ENCODE measurements at places on chromosomes 3 and 15.
A peak's percentile ranks its signal among the peaks of the same experiment; 100 is the strongest.

- no peak for DNase-seq
These were observed 50.2 kb downstream of the AKAP13 start for GRCh38 chr15:85430406-85431204.

- DNase-seq: no peak
These were observed 34.4 kb upstream of the IQSEC1 start for GRCh38 chr3:13107661-13108060.

- no peak for DNase-seq
These were observed 60.5 kb downstream of the TOP2B start for GRCh38 chr3:25604107-25604805.

DNA sequence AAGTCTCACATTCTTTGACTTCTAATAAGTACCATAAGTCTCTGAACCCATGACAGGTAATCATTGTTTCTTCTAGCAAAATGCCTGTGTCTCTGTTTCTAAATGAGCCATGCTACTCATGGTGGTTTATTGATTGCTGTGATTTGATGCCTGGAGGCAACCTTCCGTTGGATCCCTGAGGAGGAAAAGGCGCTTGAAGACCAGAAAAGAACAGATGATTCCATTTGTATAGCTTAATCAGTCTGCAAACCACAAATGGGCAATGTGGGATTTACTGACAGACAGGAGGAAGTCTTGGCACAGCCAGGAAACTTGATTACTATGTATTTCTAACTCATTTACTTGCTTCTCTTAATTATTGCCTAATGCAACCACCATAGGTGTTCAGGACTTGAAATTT, 103.1 kb upstream of the MRPL3 start:
- no peak for DNase-seq

DNA sequence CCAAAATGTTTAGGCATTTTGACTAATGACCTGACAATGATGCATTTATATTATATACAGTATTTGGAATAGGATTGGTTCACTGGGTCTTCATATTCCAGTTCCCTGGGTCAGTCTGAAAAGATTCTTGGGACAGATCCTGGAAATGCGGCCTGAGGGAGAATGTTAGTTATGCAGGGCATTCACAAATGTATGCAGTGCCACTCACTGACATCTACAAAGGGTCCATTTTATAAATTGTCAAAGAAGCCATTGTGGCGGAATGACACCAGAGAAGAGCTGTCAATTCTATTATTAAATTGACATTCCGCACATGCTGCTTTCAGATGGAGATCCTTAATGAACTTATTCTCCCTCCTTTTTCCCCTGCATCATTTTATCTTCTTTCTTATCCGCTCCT, 176.6 kb downstream of the VGLL3 start:
- DNase-seq: peak; percentile 10

DNA sequence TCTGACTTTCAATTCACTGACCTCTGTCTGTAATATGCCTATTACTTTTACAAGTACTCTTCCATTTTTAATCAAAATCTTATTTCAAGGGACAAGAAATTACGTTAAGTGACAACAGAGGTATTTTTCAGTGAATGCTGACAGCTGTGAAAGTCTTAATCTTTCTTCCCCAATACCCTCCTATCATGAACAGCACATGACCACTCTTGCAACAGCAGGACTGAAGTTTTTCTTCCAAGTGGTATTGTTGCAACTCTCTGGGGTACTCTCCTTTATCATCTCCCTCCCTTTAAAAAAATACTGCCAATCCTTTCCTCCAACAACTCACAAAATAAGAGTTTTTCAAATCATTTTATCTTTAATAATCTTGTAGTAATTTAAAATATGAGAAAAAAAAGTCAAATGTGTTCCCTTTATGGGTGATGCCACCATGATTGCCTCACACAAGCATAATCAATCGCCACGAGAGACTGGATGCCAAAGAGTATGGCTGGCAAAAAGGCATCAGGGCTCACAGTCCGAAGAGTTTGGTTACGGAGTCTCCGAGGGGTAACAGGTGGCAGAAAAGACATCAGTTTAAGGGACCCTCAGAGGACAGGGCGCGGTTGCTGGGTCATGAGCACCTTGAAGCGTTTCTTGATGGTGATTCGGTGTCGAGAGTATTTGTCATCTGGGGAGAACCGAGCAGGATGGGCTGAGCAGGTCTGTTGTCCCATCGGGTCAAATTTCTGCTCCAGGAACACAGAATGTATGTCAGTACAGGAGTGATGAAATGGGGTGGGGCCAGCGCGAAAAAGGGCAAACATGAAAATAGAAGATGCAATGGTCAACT, 1.3 kb downstream of the NOP10 start:
- DNase-seq: no peak

DNA sequence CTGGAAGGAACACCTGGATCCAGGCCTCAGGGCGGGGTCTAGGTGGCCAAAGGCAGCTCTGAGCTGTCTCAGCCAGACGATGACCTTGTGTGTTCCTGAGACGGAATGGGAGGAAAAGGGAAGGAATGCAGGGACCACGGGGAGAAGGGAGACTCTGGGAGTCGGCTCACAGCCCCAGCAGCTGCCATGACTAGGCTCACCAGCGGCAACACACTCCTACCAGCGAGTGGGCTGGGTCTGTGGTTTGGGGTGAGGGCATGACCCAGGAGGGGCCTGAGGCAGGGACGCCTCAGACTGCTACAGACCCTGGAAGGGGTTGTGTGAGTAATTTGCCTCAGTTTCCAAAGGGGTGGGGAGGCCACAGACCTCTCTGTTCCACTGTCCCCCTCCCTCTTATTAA, 19.8 kb downstream of the IQSEC1 start:
- no peak for DNase-seq

GRCh38 chr3:58539626-58540025, 2.6 kb upstream of the ACOX2 start:
- DNase-seq: no peak

GRCh38 chr3:51371943-51372557, 13.0 kb upstream of the MANF start:
- peak; percentile 6 for DNase-seq

DNA sequence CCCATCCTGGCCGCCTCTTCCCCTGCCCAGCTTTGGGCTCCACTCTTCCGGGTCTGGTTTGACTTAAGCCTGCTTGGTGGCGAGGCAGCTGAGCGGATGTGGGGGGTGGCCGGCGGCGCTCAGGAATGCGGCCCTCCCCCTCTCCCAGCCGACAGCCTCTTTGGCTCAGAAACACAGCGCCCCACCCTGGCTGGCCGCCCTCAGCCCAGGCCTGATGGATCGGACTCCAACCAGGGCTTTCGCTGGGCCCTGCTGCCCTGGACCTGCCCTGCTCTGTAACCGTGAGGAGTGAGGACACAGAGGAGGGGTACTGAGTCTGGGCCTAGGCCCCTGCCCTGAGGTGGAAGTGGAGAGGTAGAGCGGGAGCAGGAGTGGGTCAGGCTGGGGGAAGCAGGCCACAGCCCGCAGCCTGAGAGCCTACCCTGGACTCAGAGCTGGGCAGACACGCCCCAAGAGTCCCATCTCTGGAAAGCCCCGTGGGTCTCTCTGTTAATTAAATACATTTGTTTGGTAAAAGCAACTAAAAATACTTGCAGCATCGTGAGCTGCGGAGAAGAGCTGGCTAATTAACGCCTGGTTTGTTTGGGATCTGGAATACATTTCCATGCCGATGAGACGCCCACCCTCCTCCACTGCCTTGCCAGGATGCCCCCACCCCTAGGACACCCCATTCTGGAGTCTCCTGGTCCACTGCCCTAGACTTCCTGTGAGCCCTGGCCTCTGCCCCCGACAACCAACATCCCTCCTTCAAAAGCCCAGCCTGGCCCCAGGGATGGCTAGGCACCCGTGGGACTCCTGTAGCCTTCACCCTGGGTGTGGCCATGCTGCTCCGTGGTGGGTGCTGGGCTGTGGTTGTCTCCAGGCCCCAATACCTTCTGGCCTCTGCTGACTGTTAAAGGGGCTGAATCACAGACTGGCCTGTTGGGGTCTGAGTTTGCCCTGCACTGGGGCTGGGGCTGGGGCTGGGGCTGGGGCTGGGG, 19.6 kb downstream of the PLXNA1 start:
- DNase-seq: peak; percentile 15

DNA sequence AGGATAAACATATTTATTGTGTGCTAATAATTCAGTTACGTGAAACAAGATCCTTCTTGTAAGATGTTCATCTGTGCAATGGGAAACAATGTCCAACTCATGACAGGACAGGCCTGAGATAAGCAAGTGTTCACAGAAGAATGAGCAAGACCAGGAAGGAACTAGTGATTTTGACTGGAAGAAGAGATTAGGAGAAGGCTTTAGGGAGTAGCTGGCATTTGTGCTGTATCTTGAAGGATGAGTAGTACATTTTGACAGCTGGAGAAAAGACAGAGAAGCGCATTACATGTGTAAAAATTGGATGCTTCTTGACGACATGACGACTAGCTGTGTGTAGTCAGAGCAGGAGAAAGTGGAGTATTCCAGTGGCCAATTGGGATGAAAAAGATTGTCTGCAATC, 48.4 kb downstream of the GBE1 start:
- no peak for DNase-seq

DNA sequence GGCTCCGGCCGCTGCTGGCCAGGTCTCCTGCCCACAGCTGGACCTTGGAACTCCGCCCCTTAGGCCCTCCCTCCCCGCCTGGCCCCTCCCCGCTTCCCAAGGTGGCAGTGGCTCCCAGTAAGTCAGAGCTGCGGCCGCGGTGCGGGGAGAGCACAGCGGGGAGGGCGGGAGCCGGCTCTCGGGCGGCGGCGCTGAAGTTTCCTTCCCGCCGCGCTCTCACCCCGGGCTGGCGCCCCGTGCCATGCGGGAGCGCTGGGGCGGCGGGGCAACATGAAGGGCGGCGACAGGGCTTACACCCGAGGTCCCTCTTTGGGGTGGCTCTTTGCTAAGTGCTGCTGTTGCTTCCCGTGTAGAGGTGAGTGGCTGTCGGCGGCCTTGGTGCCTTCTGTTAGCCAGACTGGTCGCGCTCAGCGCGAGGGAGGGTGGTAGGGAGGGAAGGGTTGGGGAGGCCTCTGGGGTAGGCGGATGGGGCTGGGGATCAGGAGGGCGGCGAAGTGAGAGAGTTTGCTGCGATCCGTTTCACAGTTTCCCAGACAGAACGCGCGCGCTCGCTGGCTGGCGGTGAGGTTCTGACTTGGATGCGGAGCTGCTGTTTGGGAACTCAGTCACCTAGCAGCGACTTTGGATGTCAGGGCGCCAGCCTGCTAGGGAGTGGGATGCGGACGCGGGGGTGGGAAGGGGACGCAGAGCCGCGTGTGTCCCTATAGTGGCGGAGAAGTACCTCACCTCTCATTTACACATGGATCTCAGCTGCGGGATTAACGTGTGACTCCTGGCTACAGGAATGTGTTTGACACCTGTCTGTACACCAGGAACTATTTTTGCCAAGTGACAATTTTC, 145.5 kb upstream of the UMPS start:
- DNase-seq: no peak

DNA sequence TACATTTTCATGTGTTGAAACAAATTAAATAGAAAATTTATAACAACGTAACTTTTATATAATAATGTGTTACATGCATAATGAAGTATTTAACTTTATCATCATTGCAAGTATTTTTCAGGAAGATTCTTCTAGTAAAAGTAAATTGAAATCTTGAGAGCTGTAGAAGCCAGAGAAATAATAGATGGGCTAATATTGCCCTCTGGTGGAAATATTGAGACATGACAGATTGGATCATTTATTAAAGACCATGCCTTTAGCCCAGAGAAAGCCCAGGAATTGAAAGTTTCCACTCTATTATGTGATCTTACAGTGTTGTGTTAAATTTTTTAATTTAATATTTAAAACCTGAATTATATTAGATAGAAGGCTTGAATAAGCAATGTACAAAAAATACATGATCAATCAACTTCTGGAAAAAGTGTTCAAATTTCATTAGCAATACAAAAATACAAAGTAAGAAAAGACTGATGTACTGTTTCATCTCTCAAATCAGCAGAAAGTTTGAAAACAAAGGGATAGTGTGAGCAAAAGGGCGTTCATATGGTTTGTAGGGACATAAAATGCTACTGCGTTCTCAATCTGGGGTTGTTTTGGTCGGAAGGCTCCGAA, 52.7 kb upstream of the SPTSSB start:
- DNase-seq: no peak

GRCh38 chr3:159319156-159319555, 517.3 kb downstream of the MFSD1 start:
- DNase-seq: no peak

DNA sequence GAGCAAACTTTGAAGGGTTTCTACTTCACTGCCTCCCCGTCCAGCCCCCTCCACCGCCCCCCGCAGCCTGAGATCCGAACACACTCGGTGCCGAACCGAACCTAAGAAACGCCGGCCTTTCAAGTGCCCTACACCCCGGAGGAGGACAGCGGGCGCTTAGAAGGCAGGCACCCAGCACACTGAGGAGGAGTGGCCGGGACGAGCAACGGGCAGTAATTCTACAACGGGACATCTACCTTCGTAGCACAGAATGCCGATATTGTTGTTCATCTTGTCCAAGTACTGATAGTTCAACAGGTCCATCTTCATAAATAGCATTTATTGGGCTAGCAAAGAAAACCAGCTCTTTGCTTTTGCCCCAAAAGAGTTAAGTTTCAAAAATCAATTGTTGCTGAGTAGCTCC, 513 bp downstream of the VGLL4 start:
- peak; percentile 32 for DNase-seq

DNA sequence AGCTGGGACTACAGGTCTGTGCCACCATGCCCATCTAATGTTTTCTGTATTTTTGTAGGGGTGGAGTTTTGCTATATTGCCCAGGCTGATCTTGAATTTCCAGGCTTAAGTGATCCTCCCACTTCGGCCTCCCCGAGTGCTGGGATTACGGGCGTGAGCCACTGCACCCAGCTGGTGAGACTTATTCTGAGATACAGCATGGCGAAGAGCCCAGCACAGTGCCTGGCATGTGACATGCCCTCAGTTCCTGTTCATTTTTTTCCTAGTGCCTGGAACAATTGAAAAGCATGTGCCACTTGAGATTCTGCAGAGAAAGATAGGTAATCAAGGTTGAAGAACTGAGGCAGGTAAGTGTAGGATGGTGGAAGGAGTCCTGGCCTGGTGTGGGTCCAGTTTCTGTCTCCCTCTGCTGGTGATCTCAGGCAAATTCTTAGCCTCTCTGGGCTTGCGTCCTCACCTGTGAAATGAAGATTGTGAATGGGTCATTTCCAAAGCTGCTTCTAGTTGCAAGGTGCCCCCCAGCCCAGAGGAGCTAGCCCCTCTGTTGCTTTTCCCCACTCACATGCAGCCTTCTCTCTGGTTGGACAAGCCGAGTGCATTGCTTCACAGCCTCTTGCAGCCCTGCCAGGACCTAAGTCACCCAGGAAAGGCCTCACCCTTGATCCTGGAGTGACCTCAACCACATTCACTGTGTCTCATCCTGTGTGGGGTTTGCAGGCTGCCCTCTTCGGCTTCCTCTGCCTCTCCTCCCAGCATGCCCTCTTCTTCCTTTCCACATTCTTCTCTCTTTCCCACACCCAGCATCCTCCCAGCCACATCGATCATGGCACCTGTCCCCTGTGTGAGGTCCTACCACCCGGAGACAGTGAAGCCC, 4.3 kb upstream of the RHCG start:
- no peak for DNase-seq

- DNase-seq: peak; percentile 53
These were observed 104.8 kb downstream of the ETFA start for GRCh38 chr15:76206325-76206976.

Measured in hypothalamus (tissue), 51 donors.